ENCODE measurements at places on chromosomes 7 and 10.

- DNase-seq: no peak
These were observed 17.1 kb downstream of the PNLIPRP2 start for GRCh38 chr10:116637830-116638229.

DNA sequence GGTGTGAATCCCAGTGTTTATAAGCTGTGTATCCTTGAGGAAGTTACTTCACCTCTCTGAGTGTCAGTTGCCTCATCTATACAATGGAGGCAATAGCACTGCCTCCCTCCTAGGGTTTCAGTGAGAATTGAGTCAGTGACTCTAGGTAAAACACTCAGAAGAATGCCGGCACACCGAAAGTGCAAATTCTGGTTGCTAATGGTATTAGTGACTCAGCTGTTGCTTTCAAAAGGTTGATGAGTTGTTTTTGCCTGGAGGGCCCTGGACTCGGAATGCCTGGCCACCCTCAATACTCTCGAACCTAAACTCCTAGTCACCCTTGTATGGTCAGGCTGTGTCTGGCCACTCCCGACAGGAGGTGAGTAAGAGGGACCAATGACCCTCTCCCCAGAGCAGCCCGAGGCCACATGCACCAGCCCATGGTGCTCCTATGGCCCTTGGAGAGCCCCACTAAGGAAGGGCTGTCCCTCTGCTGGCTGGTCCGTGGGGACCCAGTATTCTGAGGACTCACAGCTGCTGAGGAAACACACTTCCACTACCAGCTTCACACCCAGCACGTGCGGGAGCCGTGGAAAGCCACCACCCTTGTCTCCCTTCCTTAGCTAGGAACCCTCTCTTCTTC lies 60.2 kb downstream of the CALML3 start:
- no peak for DNase-seq

DNA sequence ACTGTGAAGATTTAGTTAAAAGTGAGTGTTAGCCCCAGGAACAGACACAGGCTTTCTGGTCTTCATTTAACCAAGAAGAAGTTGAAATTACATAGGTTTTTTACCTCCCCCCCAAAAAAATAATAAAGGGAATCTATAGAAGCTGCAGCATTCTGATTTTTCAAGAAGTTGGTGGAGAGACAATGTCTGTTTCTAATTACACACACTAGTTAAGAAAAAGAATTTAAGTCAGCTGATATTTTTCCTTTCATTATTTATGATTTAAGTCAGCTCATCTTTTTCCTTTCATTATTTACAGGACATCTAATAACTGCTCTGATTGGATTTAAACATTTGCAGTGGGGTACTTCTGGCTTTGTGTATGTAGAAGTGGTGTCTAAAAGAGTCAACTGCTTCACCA lies 201.4 kb upstream of the NRP1 start:
- no peak for DNase-seq

GRCh38 chr10:32373496-32373895 lies 26.5 kb upstream of the EPC1 start:
- no peak for DNase-seq

DNA sequence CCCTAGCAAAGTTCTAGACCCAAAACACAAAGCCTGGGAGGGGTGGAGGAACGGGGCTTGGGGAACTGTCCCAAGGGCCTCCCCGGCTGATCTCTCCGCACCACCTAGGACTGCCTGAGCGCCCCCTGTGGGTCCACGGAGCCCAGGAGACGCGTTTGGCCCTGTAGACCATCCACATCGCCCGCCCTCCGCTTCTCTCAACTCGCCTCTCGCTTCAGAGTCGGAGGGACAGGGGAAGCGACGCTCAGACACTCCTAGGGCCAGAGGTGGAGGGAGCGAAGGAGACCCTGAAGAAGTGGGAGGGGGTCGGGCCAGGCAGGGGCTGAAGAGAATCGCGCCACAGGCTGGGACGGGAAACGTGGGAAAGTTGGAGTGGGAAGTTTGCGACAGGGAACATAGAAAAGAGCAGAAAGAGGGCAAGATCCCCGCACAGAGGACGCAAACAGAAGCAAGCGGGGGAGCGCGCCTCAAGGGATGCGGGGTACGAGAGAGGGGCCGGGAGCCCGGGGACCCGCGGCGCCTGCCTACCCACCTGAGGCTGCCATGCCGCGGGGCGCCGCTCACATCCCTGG lies 378 bp downstream of the PIK3AP1 start:
- DNase-seq: no peak

DNA sequence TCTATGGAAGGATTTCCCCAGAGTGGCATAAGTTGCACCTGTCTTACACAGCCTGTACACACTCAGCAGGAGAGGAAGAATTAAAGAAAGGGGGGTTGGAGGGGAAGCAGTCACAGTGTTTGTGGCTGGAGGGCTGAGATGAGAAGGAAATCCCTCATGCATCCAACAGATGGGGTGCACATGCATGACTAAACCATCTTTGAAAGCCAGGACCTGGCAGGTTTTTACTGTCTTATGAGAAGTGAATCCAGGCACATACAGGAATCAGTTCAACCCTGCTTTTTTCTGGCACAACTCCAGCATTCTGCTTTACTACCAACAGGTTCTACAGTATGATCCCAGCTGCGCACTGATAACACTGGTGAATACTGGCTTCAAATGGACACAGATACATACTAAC lies 107.7 kb downstream of the CACNA2D1 start:
- DNase-seq: no peak

GRCh38 chr7:119720541-119720940 lies 552.4 kb upstream of the KCND2 start:
- DNase-seq: no peak

DNA sequence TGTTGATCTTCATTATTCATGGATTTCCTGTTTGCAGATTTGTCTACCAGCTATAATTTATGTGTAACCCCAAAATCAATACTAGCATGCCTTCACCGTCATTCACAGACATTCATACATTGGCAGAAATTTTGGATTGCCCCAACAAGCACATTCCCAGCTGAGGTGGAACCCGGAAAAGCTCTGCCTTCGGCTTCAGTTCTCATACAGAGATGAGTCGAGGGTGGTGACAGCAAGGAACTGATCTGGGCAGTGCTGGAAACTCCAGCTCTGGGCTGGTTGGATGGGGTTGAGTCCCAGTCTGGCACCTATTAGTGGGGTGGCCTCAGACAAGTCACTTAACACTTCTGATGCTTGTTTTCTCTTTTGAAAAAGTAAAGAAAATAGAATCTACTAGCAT lies 267.5 kb downstream of the SNX13 start:
- DNase-seq: no peak

- no peak for DNase-seq
These were observed 1.3 kb downstream of the UBN2 start for GRCh38 chr7:139232377-139232717.

- no peak for DNase-seq
These were observed 16.9 kb downstream of the PCGF6 start for GRCh38 chr10:103333934-103334520.

- DNase-seq: no peak
These were observed 5.1 kb downstream of the AOC1 start for GRCh38 chr7:150857276-150858055.

DNA sequence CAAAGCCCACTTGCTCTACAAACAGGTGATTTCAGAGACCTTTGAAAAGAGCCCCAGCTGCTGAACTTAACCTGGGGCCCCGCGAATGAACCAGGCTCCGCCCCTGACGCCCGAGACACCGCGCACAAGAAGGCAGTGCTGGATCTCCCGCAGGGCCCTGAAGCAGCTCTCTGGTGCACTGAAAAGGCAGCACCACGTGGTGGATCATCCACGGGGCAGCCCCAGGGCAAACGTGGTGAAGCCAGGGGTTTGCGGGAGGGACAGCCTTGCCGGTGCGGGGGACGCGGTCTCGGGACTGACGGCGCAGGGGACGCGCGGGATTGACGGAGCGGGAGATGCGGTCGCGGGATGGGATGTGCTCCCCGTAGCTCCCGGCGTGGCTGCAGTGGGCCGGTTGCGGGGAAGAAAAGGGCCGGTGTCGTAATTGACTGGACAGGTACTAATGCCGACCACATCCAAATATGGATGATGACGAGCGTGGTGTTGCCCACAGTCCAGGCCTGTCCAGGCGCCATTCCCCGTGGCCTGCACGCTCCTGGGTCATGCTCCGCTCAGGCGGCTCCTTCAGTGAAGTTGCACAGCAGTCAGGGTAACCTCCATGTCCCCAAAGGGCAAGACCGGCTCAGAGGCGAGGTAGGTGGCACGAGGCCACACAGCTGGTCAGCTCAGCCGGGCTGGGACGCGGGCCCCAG lies 421.1 kb downstream of the DNAJB6 start:
- no peak for DNase-seq

DNA sequence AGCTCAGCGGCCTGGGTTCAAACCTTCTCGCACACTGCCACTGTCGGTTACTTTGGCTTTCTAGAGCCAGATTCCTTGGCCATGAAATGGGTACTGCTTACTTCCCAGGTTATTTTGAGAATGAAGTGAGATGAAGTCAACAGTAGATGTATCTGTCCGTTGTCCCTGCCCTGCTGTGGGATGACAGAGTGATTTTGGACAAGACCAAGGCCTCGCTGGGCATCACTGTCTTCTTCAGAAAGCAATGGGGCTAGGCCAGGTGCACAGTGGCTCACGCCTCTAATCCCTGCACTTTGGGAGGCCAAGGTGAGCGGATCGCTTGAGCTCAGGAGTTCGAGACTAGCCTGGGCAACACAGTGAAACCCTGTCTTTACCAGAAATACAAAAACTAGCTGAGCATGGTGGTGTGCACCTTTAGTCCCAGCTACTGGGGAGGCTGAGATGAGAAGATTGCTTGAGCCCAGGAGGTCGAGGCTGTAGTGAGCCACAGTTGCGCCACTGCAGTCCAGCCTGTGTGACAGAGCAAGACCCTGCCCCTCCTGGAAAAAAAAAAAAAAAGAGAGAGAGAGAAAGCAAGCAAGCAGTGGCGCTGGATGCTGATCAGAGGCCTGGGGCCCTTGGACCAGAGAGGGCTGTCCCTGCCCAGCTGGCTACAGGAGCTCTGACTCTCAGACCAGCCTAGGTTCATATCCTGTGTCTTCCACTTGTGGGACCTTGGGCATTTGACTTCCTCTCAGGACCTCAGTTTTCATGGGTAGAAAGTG lies 25.8 kb downstream of the ZMIZ1 start:
- no peak for DNase-seq

DNA sequence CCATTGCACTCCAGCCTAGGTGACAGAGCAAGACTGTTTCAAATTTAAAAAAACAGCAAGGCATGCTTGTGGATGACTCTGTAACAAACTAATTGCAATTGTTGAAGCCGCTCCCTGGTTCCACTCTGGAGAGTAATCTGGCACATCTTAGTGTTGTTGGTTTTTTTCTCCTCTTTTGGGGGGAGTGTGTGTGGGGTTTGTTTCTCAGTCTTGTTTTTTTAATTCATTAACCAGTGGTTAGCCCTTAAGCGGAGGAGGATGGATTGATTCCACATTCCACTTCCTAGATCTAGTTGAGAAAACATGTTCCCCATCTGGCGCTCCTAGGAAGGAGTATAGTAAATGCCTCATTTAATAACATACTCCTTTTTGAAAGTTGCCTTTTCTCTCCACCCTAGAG lies 8.6 kb upstream of the ZNF713 start:
- no peak for DNase-seq

DNA sequence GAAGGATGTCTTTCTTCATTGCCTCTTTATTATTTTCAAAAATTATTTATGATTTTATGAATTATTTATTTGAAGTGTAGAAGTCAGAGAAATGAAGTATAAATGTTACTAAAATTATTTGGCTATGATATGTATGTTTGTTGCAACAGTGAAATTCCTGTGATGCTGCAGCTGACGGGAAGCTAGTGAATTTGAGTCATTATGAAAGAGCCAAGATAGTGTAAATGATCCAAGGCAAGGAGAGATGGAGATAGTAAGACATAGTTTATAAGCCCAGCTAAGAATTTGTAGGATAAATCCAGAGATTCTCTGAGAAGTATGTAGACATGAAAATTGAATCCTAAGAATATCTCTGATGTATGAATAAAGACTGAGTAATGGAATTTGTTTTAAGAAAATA lies 30.8 kb downstream of the CASD1 start:
- no peak for DNase-seq

GRCh38 chr7:50333221-50333651 lies 28.7 kb downstream of the IKZF1 start:
- DNase-seq: no peak

GRCh38 chr7:130476297-130477150 lies 15.4 kb upstream of the MEST start:
- no peak for DNase-seq

- DNase-seq: no peak
These were observed 694 bp upstream of the WASL start for GRCh38 chr7:123749537-123749857.

- DNase-seq: no peak
These were observed 145.1 kb upstream of the MEOX2 start for GRCh38 chr7:15831606-15832005.

- DNase-seq: no peak
These were observed 16.4 kb upstream of the ABCA13 start for GRCh38 chr7:48154792-48155413.

DNA sequence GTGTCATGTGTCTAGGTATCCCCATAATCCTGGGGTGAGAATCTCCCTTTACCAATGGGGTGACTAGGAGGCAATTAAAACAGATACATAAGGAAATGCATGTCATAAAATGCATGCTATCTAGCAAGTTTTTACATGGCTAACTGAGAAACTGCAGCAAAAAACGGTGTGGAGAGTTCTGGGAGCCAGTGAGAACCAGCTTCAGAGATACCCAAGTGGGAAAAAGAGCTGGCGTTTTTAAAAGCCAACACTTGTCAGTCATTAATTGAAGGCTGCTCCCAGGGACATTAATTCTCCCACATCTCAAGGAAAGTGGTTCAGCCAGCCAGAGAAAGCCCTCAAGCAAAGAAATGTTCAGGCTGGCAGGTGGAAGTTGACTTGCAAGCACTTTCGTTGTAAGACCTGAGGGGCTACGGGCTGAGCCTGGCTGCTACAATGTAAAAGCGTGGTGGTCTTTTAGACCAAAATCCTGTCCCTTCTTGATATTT lies 28.1 kb downstream of the ST8SIA6 start:
- no peak for DNase-seq

DNA sequence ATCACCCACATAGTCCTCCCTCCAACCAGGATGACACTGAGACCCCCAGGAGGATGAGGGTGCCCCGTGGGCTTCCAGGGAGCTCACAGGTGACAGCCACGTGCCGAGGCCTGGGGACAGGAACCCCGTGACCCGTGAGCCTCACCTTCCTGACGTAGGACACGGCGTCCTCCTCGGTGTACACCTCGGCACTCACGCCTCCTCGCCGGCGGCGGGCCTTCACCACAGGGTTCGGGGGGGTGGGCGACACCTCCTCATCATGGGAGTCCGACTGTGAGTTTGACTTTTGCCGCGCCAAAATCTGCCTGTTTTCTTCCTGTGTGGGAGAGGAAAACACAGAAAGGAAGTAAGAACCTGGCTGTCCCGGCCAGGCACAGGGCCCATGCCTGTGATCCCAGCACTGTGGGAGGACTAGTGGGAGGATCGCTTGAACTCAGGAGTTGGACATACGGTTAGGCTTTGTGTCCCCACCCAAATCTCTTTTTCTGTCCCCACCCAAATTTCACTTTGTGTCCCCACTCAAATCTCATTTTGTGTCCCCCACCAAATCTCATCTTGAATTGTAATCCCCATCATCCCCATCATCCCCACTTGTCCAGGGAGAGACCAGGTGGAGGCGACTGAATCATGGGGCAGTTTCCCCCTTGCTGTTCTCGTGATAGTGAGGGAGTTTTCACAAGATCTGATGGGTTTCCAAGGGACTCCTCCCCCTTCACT lies 45.9 kb upstream of the DNAAF5 start:
- no peak for DNase-seq
